ENCODE measurements at places on chromosomes 11 and 22.

DNA sequence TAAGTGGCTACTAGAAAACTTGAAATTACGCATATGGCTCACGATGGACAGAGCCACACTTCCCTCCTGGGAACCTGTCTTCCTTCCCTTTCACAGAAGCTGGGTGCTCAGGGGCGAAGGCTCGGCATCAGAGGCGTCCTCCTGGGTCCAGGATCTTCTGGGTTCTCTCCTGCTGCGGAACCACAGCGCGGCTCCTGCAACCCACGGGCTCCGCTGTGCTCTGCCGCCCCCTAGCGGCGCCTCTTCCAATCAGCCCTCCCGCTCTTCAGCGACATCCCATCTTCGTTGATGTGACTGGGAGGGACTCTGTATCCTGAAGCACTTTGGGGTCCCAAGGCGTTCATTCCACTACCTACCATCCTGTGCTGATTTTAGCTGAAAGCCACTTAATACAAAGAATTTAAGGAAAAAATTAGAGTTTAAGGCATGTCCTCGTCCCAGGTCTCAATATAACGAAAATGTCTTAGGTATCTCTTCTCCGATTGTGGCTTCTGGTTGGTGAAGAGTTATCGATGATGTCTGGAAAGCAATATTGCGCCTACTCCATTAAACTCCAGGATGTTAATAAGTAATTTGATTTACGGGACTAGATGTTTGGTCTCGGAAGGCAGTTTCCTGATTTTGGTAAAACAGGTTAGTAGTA lies 14.8 kb upstream of the RPS3 start:
- DNase-seq, result peak; percentile 72

DNA sequence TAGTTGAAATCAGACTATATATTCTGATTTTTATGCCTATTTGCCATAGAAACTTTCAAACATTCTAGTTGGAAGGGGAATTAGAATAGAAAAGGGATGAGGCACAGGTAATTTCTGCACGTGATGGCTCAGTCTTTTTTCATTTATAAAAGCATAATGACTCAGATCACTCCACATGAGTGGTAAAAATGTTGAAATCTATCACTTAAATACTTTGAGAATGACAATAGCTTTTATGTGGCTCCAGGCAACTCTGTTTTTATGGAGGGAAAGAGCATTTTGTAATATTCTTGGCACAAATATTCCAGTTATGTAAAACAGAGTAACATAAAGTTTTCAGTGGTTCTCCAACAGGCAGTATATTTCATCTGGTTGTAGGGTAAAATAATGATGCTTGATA lies 5.9 kb upstream of the MMP3 start:
- no peak for DNase-seq

- DNase-seq, result no peak
These were observed 16.9 kb upstream of the MUC5AC start for GRCh38 chr11:1140642-1141490.

- no peak for DNase-seq
These were observed 11.2 kb upstream of the BID start for GRCh38 chr22:17785185-17786184.

GRCh38 chr11:44782478-44782877 lies 55.7 kb downstream of the TSPAN18 start:
- no peak for DNase-seq

DNA sequence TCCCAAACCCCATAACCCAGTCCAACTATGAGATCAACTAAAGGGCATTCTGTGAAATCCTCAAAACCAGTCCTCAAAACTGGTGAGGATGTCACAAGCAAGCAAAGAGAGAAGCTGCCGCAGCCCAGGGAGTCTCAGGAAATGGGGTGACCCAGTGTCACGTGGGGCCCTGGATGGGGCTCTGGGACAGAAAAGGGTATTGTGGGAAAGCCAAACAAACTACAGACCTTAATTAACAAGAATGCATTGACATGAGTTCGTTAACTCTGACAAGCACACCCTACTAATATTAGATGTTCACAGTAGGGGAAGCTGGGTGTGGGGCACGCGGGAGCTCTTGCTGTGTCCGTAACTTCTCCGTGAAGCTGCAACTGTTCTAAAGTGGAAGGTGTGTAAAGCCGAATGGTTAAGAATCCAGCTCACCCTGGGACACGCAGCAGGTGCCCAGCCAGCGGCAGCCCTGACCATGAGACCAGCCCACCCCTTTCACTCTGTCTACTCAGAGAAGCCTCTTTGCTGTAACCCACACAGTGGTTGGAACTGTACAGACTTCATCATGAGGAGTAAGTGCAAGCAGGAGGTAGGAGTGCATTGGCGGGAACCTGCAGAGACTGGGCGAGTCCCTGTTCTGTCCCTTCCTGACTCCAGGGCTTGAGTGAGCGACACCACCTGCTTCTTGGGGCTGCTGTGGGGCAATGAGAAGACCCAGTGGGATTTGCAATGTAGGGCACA lies 17.9 kb downstream of the LINC01488 start:
- no peak for DNase-seq

DNA sequence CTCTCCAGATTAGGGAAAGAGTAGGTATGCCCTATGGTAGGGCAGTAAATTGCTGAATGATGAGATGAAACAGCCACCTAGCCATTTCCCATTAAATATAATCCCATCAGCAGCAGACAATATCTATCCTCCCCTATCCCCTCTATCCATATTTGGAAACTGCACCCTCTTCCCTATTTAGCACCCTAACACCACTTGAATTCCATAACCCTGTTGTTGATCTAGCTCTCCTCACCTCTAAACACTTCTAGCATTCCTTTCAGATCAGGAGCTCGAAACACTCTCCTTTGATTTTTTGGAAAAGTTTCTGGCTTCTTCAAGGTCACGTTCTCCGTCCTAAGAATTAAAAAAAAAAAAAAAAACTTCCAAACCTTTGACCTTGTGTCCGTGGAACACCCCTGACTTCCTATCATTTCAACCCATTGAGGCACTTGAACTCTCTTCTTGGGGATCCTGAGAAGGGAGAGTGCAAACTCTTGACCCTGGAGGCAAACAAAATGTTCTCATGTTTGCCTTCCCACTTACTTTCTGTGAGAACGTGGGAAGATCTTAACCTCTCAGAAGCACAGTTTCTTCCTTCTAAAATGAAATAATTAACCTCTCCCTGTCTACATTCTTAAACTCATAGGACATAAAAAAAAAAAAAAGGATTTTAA lies 19.0 kb downstream of the TRIM5 start:
- no peak for DNase-seq

DNA sequence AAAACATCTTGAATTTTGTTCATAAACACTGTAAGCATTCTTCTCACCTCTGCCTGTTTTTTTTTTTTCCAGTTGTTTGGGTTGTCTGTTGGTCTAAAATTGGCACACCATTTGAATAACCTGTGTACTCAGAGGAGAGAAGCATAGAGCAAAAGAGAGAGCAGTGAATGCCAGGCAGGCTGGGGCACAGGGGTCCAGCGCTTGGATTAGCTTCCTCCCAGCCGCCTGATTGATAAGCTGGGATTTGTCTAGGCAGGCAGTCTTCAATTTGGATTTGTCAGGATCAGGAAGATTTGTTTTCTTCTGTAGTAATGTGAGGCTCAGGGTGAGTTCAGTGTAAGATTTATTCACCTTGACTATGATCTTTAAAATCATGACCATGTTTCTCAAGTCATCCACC lies 59.0 kb downstream of the ARL14EP start:
- no peak for DNase-seq

GRCh38 chr22:23446796-23447350 lies 133.2 kb downstream of the IGLL1 start:
- DNase-seq, result no peak

DNA sequence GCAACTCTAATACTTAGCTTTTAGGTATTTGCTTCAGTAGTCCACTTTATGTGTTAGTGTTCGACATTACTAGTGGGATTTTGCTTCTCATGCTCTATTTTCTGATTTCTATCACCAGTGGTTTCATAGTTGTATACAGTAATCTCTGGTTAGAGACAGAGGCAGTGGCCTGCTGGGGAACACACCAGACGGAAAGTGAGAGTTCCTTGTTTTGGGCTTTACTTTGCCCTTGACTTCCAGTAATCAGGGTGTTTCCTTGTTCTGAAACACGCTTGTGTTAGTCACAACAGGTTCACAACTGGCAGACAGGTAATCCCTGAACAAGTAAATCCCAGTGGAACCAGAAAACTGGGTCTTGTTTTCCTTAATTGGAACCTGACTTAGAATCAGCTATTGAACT lies 56.0 kb downstream of the PACS1 start:
- no peak for DNase-seq

DNA sequence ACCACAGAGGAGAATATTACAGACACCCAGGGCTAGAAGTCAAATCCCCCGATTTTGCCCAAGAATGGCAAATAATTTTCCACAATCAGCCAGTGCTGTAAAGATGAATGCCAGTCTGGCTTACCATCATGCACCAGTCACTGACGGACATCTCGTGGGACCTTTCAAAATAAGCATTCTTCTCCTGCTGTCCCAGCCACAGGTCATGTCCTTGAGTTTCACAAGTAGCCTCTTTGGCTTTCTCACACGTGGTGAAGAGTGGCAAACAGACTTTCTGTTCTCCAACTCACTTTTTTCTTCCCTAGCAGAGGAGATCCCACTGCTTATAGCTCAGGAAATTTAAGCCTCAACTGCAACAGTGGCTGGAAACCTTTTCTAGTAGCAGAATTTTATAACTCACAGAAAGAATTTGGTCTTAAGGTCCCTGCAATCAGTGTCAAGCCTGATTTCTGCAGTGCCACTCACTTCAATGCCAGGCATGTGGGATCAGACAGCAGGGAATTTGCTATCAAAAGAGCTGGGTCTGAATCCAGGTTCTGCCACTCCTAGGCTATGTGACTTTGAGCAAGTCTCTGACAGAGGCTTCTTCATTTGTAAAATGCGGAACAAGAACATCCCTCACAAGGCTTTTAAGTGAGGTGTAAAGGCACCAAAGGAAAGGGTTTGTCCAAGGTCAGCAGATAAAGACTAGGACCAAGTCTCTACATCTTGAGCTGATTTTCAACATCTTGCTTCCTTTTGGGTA lies 3.6 kb downstream of the PIK3IP1 start:
- no peak for DNase-seq

- DNase-seq, result no peak
These were observed 99.3 kb upstream of the LDLRAD3 start for GRCh38 chr11:35844579-35844978.

DNA sequence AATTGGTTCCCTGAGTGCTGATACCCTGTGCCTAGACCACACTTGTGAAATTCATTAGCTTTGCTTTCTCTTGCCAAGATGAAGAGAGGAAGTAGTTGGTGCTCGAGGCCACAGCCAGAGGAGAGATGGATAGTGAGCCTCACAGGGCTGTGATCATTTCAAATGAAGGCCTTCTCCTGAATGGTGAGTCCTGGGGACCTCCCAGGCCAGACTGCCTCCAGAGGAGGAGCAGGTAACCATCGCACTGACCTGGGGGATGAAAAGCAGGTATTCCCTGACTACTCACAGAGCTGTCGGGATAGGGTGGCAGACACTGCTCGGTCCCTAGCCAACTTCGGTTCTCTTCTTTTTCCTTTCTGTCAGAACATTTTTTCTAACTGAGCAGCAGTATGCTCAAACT lies 4.8 kb upstream of the FXYD6 start:
- DNase-seq, result no peak

- DNase-seq, result no peak
These were observed 171.7 kb downstream of the DBX1 start for GRCh38 chr11:19988598-19988997.

DNA sequence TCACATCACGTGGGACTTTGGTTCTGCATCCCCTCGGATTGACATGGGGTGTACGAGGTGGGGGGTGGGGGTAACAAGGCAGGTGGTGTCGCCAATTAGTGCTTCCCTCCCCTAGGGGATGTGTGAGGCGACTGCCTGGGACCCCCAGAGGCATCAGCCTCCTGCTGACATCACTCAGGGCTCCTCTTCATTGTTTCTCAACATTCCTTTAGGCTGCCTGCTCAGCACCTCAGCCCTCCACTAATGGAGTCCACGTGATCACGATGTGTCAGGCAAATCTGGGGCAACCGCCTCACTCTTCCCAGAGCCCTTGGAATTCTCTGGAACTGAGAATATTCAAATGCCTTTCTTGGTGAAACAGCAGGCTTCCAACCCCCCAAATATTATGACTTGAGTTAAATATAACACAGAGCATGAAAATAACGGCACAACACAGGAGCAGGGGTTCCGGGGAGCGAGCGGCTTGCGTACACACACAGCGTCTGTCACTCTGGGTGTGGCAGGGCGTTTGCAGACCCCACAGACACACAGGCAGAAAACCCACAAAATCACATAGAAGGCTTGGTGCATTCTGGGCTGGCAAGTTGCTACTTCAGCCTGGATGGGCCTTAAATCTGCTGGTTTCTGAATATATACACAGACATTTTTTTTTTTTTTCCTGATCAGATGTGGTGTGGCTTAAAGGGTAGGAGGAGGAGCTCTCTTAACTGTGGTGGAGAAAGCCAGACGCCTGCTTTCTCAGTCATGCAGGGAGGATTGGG lies 170.1 kb upstream of the CADM1 start:
- no peak for DNase-seq

- DNase-seq, result no peak
These were observed 501.0 kb upstream of the LUZP2 start for GRCh38 chr11:23995891-23996290.

DNA sequence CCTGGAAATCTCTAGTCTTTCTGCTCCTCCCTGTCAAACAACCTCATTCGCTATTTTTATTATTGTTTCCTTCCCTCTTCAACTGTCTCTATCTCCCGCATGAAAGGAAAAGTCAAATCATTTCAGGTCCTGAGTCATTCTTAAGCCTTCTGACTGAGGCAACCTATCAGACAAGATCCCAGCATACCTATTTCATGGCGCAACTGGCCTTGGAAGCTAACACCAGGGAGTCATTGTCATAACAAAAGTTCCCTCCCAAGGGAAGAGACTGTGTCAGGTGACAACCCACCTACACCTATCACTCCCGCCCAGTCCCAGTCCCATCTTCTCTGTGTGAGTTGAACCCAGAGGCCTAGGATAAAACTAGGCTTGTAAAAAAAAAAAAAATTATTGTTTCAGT lies 10.2 kb upstream of the ARHGAP42 start:
- DNase-seq, result no peak

- DNase-seq, result no peak
These were observed 57.6 kb upstream of the B3GAT1 start for GRCh38 chr11:134469627-134470026.

DNA sequence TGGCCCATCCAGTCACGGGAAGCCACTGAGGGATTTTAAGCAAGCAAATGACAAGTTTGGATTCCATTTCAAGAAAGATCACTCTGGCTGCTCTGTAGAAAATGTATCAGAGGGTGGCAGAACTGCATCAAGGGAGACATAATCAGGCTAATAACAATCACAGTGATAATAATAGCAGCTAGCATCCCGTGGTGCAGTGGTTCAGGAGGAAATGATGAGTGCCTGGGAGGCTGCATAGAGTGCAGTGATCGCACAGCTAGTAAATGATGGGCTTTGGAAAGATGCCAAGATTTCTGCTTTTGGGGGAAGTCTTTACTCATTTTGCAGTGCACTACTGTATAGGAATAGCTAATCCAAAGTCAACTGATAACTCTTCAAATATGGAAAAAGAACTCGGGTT lies 35.8 kb downstream of the TNRC6B start:
- DNase-seq, result no peak

Measured in stimulated activated CD8-positive, alpha-beta memory T cell treated with anti-CD3 and anti-CD28 coated beads, Interleukin-15, amount 100 ng/mL, for 24 hours (primary cell).